CD4-positive, alpha-beta T cell treated with Interferon gamma for 1 hour (primary cell): ENCODE measurements at places on chromosomes 1 and 21.

- no peak for DNase-seq
These were observed 26.8 kb downstream of the HSF2BP start for GRCh38 chr21:43632373-43632905.

DNA sequence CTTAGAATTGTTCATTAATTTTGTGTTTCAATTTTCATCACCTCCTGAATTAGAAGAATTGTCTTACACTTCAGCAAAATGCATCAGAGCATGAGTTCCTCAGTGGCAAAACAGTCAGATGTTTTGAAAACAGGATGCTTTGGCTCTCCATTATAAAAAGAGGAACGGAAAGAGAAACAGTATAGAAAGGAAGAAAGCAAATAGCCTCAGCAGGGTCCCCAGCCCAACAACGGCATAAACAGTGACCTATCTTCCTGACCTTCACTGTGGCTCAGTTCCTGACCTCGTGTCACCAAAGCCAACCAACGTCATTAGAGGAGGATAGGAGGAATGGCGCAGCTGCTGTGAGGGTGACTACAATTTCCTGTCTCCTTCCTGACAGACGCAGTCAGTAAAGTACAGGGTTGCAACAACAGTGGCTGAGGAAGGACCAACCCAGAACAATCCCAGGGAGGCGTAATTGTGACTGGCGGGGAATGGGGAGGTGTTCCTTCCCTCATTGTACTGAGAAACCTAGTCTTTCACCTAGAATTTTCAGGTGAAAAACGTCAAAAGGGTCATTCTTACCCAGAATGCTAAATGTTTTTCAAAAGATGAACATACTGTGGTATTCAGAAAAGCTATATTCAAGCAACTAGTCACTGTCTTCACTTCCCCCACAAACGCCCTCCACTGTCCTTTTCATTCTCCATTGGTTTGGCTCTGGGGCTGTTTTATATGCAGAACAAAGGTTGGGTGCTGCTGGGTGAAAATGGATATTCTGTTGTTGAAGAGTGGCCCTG, 197.9 kb upstream of the SGIP1 start:
- DNase-seq = peak; percentile 93

DNA sequence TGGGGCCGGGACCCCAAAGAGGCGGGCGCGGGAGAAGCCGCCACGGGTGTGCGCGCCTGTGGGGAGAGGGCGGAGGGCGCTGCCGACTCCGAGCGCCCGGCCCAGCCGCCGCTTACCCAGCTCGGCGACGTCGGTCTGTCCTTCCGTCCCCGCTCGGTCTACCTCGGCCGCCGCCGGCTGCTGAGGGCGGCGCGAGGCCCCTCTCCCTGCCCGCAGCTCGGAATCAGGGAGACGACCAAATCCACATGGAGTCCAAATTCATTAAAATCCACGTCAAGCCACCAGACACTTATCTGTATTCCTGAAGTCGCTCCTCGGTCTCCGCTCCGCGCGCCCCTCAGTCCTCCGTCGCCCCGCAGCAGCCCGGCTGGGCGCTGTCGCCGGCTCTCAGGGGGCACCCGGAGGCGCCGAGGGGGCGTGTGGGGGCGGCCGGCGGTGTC, 637 bp downstream of the PLXNA2 start:
- DNase-seq = no peak

DNA sequence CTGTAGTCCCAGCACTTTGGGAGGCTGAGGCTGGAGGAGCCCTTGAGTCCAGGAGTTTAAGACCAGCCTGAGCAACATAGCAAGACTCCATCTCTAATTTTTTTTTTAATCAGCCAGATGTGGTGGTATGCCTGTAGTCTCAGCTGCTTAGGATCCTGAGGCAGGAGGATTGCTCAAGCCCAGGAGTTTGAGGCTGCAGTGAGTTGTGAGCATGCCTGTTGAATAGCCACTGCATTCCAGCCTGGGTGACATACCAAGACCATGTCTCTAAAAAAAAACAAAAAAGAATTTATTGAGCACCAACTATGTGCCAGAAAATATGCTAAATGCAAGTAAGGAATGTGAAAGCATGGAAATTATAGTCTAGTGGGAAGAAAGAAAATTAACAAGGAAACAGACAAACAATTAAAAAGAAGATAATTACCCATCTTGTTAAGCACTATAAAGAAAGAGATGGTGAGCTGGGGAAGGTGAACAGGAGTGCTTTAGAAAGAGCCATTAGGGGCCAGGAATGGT, 104.0 kb upstream of the ZNF678 start:
- DNase-seq = no peak

GRCh38 chr1:169001353-169001752, 105.1 kb upstream of the ATP1B1 start:
- DNase-seq = no peak

DNA sequence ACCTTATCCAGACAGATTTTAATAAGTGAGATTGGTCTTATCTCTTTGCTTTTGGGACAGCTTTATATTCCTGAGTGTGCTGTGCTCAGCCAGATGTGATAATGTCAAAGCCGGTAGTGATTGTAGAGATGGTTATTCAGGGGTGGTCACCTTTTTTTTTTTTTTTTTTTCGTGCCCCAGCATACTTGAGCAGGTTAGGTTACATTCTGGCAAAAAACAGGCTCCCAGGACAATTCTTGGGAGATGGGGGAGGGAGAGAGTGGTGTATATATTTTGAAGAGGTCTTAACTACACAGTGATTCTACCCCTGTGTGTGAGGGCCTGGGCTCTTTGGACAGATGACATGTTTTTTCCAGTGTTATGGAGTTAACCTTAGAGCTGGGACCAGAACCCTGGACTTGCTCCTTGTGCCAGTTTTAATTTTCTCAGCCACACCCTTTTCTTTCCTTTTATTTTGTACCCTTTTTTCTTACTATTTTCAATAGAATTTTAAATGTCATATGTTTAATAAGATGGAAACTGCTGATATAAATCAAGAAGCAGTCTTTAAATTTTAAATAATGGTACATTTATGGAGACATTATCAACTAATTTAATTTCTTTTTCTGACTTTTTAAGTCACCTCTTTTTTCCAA, 88.4 kb downstream of the DYRK1A start:
- no peak for DNase-seq

DNA sequence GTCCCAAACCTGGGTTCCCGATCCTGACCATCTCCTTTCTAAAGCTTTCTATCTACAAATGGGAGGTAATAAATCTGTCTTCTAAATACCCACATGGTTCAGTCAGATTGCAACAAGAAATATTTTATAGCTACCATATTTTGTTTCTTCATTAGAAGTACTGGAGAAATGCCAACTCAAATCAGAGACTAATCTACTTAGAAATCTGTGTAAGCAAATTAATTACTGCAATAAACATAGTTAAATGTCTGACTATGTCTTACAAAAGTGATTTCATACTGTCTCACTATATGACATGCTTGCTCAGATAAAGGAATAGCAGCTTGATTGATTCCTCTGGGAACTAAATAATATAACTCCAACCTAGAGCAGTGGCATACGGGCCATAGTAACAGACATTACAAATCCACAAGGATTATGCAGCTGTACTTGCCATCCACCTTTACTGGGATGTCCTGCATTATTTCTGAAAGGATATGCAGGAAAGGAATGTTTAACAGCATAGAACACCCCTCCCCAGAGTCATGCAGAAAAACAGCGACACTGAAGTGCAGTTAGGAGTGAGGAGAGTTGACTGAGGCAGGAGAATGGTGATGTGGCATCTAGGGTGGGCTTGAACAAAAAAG, 80.3 kb downstream of the PCNX2 start:
- DNase-seq = no peak

GRCh38 chr1:98417820-98418219, 243.7 kb upstream of the SNX7 start:
- no peak for DNase-seq

- no peak for DNase-seq
These were observed 12.0 kb downstream of the DENND1B start for GRCh38 chr1:197763307-197763706.

GRCh38 chr21:28932717-28933116, 60.0 kb downstream of the LTN1 start:
- no peak for DNase-seq

DNA sequence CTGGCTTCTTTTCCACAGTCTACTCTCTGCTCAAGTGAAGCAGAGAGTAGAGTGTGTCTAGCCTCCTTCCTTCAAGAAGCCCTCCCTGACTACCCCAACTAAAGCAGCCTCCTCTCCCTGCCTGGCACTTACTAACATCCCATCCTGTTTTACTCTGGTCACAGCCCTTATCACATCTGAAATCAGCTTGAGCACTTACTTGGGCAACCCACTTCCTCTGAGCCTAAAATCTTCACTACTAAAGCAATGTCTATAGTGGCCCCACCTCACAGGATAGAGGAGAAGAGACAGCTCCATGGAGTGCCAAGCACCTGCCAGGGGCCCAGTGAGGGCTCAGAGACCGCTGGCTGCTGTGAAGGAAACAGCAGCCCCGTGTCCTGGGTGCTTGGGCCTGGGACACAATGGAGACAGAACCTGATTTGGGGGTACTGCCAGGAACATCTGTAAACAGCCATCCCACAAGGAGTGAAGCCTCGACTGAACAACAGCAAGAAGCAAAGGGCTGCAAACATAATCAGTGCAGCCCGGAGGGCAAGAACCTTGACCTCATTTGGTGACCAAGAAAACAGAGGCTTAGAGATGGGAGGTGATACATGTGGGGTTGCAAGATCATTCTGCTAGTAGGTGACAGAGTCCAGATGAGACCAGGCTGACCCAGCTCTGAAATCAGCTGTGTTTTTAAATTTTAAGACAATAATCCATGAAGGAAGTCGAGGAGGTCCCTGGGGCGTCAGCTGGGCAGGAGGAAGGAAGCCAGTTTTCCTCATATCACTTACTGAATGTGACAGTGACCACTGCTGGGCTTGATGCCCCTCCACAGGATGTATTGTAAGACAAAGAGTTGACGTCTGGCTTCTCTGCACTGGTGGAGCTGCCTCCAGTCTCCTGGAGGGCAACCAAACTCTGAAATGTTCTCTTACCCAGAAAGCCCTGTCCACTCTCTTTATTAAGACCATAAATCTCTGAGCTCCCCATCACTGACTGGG, 710.6 kb downstream of the MATN1 start:
- DNase-seq = no peak

- no peak for DNase-seq
These were observed 103.9 kb downstream of the ADGRL4 start for GRCh38 chr1:78902641-78903040.

GRCh38 chr1:184661801-184662200, 92.9 kb downstream of the EDEM3 start:
- no peak for DNase-seq

DNA sequence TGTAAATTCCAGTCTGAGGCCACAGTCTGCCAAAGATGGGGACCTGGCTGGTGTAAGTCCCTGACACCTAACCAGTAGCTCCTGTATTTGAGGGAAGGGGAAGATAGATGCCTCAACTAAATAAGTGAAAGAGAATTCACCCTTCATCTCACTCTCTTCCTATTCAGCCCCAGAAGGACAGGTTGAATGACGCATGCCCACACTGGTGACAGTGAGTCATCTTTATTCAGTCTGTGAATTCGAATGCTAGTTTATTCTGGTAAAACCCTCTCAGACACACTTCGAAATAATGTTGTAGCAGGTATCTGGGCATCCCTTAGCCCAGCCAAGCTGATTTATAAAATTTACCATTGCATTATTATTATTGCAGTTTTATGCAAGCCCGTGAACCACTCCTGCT, 617.0 kb upstream of the PRMT6 start:
- DNase-seq = no peak

GRCh38 chr21:37866027-37866426, 50.2 kb downstream of the KCNJ6 start:
- peak; percentile 53 for DNase-seq

DNA sequence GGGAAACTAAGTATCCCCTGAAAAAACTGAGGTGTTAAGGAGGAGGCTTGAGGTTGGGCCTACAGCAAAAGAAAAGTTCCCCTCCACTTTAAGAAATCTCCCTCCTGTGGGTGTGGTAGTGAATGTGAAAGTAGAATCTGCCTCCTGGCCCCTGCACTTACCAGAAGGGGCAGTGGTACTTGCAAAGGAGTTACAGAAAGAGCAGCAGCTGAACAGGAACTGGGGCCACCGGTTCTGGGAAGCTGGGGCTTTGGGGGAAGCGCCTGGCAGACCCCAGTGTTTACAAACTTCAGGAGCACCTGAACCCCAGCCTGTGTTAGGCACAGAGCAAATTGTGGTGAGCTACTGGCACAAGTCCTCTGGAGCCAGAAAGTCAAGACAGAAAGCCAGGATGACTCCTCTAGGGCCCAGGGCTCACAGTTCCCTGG, 250.2 kb upstream of the FGGY start:
- peak; percentile 51 for DNase-seq

DNA sequence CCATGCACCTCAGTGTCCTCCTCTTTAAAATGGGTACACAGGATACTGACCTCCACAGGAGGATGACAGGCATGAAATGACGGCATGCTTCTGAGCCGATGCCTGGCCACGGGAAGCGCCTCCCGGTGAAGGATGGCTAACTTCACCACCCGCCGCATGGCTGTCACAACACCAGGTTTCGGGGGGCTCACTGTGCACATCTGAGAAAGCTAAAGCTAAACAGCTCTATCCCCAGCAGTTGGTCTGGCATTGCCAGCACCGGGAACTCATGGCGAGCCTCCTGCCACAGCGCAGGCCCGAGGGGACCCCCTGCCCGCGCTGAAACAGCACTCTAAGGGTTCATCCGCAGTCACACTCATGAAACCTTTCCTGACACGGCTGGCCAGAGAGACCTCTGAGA, 16.0 kb downstream of the NPHP4 start:
- DNase-seq = no peak

DNA sequence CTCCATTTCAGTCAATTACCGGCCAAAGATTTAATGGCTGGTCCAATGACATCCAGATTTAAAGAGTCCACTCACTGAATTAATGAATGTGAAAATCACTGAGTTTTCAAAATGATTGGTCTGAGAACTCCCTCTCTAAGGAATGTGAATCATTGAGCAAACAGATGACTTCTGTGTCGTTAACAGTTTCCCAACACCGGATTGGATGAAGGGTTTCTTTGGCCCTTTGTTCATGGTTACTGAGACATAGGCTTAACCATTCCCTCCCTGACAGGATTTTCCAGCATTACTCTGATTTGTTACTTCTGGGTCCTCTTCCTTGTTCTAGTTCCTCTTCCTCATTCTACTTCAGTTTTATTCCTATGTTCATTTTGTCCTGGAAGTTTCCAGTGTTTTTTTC, 1.5 kb upstream of the CLDN17 start:
- DNase-seq = no peak

- DNase-seq = no peak
These were observed 102.6 kb downstream of the EPHB2 start for GRCh38 chr1:22812993-22813790.

DNA sequence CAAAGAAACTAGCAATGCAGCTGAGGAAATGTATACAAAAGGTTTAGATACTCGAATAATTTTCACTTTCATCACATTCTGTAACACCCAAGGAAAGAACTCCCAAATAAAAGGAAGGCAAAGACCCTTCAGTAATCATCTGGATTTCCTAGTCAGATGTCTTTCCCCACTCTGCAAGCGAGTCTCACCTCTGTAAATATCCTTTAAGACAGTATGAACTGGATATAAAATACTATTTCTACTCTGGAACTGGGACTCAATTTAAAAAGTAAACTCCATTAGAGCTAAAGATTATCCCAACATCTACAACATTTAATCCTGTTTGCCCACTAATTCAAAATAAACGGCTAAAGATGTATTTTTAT, 27.0 kb downstream of the C2CD2 start:
- DNase-seq = no peak

- DNase-seq = no peak
These were observed 81.5 kb downstream of the BEND5 start for GRCh38 chr1:48695161-48695560.

- no peak for DNase-seq
These were observed 1021.5 kb upstream of the ADGRL2 start for GRCh38 chr1:80779275-80779674.
